Activated T-helper 2 cell treated with anti-CD3 and anti-CD28 coated beads, Interferon-gamma antibody, Interleukin-2, Interleukin-4, amounts not matched to agents 10 μg/mL and 5 μg/mL and 100 μg/mL, durations not matched to agents 14 hours and 24 hours and 36 hours (primary cell): ENCODE measurements at places on chromosomes 7 and 10. TPM values are rescaled to one million over a fixed set of nuclear protein-coding genes. Genes with fewer than 3 reads are reported as not detected.

DNA sequence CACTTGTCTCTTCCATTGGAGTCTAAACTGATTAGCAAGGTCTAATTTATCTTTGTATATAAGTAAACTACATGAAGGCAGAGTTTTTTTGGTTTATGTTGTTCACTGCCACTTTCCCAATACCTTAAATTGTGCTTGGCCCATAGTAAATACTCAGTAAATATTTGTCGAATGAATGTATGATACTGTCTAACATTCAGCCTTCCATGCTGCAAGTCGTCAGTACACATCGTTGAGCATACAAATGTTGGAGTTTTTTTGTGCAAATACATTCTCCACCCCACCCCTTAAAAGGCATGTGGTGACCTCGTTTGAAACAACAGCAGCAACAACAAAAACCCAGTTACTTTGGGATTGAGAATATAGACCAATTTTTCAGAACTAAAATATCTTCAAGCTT, 17.4 kb upstream of the IGF2BP3 start:
- DNase-seq = no peak

- peak; percentile 64 for DNase-seq
Measured at GRCh38 chr10:129057856-129058663, 409.0 kb upstream of the MGMT start.

DKK1 gene
- not detected in 2 replicates for total RNA-seq

ENTPD1 gene
- total RNA-seq = 37.1 and 37.5 TPM in 2 replicates

GRCh38 chr10:58781873-58782488, 269.3 kb downstream of the BICC1 start:
- no peak for DNase-seq

DNA sequence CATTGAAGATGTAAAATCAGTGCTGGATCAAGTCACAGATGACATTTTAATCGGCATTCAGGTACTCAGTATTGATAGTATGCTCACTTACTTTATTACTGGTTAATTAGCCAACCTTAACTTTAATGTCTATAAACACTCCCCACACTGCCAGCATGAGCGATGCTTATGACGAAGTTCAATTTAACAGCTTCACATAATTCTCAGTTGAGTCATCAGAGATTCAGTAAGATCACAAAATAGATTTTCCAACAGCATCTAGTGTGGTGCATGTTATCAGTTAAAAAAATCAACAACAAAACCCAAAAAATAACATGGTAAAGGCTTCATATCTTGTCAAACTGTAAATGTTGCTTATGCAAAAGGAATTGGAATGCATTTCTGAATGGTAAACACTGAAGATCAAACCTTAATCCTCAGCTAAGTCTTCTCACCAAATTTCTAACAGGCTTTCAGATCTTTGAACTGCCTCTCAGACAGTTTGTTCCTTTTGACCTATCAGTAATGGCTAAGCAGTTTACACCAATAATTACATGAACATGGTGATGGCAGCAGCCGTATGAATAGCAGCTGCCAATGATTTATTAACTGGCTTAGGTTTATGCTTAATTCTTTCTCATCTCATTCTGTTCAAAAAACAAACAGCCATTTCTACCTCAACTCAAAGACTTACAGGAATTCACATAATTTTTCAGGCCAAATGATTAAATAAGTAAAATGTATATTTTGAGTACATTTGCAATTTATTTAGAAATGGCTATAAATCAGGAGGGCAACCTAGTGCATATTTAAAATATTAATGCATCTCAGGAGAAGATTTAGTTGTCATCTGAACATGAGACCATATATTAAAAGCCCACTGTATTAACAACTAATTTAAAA, 98.5 kb downstream of the CABCOCO1 start:
- DNase-seq = no peak

DNA sequence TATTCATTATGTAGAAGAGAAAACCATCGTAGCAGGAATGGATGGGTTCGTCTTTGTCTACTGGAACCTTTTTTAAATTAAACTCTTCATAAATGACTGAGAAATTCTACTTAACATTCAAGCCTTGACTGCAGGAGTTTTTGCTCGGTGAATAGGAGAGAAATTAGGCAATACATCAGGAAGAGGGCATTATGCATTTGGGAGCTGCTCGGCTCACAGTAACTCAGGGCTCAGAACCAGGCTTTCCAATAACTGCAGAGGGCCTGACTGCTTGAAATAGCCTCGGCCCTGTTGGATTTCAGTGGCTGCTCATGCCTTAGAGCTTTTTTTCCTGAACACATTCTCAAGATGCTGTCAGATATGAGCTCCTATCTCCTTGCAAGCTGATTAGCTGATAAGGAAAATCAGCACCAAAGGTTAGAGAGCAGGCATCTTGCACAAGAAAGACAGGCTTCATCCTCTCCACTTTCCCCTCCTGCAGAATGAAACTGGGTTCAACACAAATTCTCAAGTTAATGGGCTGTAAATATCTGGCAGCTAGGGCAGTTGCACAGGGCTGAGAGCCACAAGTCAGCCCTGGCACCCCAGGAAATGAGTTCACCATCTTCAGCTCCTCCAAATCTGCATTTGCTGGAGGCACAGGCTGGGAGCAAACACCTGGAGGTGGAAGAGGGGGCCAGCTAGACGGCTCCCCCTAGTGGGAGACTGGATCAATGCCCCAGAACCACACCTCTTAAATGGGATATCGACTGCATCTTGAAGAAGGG, 24.3 kb downstream of the TECTB start:
- DNase-seq = peak; percentile 10

EPHA1 gene
- 0.07 and 0.34 TPM in 2 replicates for total RNA-seq

DNA sequence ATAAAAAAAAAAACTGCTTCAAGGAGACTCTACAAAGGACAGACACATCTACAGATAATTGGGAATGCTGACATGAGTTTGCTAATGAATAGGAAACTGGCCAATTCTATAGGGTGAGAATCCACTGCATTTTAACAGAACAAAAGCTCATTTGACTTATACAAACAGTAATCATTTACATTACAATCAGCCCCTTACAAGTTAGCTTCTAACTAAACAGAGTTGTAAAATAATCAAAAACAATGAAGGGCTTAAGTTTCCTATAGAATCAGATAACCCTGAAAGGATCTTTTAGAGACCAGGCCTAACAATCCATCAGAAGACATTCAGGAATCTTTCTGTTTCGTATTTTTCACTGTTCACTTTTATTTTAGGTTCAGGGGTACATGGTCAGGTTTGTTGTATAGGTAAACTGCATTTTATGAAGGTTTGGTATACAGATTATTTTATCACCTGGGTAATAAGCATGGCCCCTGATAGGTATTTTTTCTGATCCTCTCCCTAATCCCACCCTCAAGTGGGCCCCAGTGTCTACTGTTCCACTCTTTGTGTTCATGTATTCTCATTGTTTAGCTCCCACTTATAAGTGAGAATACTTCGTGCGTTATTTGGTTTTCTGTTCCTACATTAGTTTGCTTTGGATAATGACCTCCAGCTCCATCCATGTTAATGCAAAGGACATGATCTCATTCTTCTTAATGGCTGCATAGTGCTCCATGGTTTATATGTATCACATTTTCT, 131.3 kb upstream of the NOBOX start:
- DNase-seq = no peak

DNA sequence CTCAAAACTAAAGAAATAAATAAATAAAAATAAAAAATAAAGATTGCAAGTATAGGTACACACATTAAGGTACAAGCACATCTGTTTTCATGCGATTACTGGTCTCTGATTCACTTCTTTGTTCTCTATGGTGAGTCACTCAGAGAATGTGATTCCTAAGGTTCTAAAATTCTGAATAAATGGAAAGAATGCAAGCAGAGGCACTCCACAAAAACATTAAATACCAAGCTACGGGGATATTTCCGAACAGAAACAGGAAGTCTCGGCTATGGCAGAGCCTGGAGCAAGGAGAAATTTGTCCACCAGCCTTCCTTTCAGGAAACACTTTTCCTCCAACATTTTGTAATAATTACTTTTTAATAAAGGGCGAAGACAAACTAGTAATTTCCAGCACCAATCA, 1.4 kb downstream of the VOPP1 start:
- DNase-seq = no peak

HOGA1 gene
- not detected in 2 replicates for total RNA-seq

GRCh38 chr7:66529883-66530610, 98.6 kb upstream of the KCTD7 start:
- no peak for DNase-seq

DNA sequence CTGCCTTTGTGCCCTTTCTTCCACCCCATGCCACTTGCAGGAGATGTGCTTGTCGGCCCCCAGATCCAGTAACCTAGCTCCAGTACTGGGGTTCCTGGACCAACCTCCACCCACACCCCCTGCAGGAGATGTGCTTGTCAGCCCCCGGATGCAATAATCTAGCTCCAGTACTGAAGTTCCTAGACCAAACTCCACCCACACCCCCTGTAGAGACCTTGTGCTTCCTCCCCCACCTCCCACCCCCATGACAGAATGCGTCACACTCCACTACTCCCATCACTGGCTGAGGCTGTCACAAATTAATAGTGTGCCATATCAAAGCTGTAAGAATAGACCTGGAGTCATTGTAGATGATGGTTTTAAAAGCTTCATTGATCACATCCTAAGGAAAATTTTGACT, 185.0 kb downstream of the BICC1 start:
- DNase-seq = no peak

ARHGEF35 gene
- 3.6 and 4.1 TPM in 2 replicates for total RNA-seq

DNA sequence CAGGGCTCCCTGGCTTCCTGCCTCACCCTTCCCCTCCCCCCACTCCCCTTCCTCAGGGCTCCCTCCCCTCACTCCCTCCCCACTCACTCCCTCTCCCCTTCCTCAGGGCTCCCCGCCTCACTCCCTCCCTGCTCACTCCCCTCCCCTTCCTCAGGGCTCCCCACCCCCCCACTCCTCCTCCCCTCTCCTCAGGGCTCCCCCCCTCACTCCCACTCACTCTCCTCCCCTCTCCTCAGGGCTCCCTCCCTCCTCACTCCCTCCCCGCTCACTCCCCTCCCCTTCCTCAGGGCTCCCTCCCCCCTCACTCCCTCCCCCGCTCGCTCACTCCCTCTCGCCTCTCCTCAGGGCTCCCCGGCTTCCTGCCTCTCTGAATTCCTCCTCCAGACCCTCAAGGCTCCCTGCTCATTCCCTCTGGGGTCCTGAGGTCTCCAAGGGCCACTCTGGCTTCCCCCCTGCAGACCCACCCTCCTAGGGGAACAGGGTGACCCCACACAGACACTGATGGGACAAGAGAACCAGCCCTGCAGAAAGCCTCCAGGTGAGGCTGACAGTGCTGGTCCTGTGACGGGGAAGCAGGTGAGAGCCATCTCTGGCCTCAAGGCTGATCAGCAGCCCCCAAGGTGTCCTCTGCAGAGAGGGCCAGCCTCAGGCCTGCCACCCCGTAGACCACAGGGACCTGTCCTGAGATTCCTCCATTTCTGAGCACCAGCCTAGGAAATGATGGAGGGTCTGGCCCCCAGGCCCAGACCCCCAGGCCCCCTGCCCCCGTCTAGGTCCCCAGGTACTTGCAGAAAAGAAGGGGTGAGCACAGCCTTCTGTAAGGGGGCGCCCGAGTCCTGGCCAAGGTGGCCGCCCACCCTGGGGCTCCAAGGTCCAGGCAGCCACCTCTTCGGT, 47.2 kb downstream of the PWWP2B start:
- no peak for DNase-seq

CTAGE6 gene
- total RNA-seq = 0.78 and 1.4 TPM in 2 replicates

GRCh38 chr7:150740053-150740452, 2.8 kb downstream of the GIMAP5 start:
- no peak for DNase-seq

GRCh38 chr10:104417637-104418292, 64.1 kb downstream of the CFAP58 start:
- DNase-seq = no peak

- no peak for DNase-seq
Measured at GRCh38 chr7:39609935-39610263, 13.5 kb upstream of the RALA start.

- DNase-seq = peak; percentile 32
Measured at GRCh38 chr7:25028370-25029021, 48.5 kb upstream of the OSBPL3 start.

- no peak for DNase-seq
Measured at GRCh38 chr10:35896001-35896400, 253.9 kb upstream of the FZD8 start.

- DNase-seq = no peak
Measured at GRCh38 chr10:98516352-98516751, 69.6 kb upstream of the HPS1 start.

TAC1 gene
- total RNA-seq = 1.8 and 2.0 TPM in 2 replicates

GRCh38 chr10:100371482-100372027, 24.5 kb downstream of the SCD start:
- no peak for DNase-seq

PIP gene
- total RNA-seq = not detected in 2 replicates

GRCh38 chr10:47289921-47290320, 10.1 kb upstream of the GDF10 start:
- DNase-seq = no peak

- DNase-seq = peak; percentile 47
Measured at GRCh38 chr10:49398000-49398861, 2.3 kb upstream of the DRGX start.
